Dermis blood vessel endothelial cell (primary cell): ENCODE measurements at places on chromosomes 16 and 17. TPM values are rescaled to one million over a fixed set of nuclear protein-coding genes. Genes with fewer than 3 reads are reported as not detected.

The SPNS3 gene
- 0.23 and 0.34 TPM in 2 replicates for total RNA-seq

The CACNA1H gene
- 0.05 and 0.17 TPM in 2 replicates for total RNA-seq

The TGFB1I1 gene
- 37.4 and 51.2 TPM in 2 replicates for total RNA-seq

The LRRC46 gene
- total RNA-seq, result 0.05 TPM in 1 of 2 replicates, not detected in the other

The PIRT gene
- not detected in 2 replicates for total RNA-seq

The TXNDC11 gene
- 30.5 and 47.5 TPM in 2 replicates for total RNA-seq

The HNF1B gene
- total RNA-seq, result 0.05 and 0.34 TPM in 2 replicates

- no peak for DNase-seq
Measured at GRCh38 chr17:68106085-68106484, 70.5 kb downstream of the KPNA2 start.

- no peak for DNase-seq
Measured at GRCh38 chr16:85362443-85362842, 250.2 kb upstream of the CIBAR2 start.

GRCh38 chr17:57032343-57032742 is 52.7 kb upstream of the AKAP1 start:
- no peak for DNase-seq

DNA sequence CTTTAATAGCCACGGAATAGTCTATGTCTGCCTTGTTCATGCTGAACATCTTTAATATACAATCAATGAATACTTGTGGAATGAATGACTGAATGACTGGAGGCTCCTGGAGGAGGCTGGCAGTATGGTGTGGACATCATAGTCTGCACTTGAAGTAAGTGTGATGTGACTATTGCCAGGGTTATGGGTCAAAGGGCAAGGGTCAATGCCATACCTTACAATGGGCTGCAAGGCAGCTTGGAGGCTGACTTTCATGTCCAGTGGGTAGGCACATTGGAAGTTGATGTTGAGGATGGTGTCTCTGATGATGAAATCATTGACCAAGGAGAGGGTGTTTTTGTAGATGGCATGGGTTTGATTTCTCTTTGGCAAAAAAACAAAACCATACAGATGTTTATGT is 7.9 kb downstream of the GP2 start:
- no peak for DNase-seq

- DNase-seq, result peak; percentile 12
Measured at GRCh38 chr17:79574108-79574507, 36.7 kb downstream of the RBFOX3 start.

DNA sequence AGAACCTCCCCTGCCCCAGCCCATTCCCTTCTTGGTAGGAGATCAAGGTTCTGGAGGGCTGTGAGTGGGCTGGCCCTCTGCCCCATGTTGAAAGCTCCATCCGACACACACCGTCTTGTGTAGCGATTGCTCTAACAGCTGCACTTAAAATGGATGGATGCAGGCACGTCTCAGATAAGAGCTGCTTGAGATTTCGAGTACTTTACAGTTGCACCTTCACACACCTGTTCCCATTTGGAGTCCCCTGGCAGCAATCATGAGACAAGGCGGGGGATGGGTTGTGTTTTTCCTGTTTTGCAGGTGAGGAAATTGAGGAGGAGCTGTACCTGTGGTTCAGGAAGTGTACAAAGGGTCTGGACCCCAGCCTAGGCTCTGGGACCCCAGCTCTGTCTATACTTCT is 25.6 kb upstream of the TAC4 start:
- DNase-seq, result no peak

DNA sequence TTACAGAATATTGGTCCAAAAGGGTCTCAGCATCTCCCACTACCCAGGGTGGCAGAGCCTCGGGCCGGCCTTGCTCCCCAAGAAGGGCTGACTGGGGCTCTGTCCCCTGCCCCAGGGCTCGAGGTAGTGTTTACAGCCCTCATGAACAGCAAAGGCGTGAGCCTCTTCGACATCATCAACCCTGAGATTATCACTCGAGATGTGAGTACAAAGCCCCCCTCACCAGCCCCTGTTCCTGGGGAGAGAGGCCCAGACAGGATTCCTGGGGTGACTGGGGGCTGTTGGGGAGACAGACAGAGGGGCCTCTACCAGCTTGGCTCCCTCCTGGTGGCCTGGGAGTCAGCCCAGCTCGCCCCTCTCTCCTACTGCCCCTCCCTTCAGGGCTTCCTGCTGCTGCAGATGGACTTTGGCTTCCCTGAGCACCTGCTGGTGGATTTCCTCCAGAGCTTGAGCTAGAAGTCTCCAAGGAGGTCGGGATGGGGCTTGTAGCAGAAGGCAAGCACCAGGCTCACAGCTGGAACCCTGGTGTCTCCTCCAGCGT is 6.1 kb upstream of the NLRC5 start:
- DNase-seq, result no peak

DNA sequence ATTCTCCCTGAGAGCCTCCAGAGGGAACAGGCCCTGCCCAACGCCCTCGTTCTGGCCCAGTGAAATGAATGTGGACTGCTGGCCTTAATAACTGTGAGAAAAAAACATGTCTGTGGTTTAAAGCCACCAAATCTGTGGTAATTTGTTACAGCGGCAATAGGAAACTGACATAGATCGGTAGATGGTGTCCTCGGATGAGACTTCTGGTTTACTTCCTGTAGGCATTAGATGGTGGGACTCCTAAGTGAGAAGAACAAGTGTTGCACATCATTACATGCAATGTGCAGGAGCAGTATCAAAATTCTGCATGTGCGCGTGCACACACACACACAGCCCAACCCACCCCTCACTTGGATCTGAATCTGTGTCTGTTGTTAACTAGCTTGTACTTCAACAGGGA is 42.0 kb downstream of the CDK5R1 start:
- DNase-seq, result no peak

DNA sequence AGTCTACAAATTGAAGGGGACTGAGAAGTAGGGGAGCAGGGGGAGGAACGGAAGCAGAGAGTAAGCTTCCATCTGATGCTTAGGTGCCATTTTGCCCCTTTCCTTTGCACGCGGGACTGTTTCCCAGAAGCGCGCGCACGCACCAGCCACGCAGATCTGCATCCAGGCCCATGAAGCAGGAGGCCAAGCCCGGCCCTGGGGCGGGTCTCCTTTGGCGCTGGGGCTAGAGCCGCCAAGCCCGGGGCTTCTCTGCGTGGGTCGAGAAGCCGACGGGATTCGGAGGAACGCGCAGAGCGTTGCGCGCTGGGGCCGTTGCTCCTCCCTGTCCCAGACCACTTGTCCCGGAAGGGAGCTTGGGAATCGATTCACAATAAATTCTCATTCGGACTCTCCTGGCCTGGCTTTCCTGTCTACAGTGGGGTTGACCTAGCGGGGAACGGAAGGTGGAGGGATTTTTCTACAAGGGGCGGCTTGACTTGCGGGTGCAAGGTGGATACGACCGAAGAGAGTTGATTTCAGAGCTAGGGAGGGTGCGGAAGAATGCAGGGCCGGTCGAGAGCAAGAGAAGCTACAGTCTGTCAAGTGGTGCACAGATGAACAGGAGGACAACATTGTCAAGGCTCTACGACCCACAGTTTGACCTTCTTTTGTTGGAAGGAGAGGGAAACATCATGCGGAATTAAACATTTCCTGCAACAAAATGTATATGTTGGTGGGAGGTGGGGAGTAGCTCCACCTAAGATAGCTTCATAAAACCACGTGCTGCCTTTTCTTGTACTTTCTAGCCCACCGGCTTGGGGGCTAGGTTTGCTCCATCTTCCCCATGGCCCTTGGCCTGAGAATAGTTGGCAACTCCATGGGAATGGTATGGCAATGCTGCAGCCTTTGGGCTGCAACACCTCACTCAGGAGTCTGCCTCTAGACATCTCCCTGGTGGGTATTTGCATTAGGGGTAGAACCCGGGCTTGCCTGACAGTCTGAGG is 4.5 kb downstream of the HOXB9 start:
- no peak for DNase-seq

DNA sequence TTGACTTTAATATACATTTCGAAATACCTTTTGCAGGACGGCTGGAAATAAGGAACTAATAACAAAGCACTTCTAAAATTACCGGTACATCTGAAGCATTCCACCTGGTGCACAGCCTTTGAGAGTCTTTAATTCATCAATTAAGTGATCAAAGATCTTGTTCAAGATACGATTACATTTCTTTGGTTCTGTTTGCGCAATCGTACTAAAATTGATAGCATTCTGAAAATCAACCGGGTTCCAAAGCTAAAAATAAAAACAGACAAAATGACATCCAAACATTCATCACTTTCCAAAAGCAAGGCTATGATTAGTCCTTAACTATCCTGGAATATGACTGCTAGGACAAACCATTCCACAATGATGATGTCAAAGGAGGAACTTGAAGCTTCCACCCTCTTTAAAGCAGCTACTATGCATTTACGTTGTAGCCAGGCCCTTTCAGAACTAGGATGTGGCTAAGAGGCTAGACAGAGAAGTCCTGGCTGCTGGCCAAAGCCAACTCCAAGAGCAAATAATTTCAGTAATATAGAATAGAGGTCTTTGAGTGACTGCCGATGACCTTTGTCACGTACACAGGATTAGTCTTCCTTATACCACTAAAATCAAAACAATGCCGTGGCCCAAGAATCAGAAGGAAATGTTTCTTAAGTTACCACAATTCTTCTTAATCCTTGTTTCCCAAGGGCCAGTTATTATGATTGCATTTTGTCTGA is 299.8 kb upstream of the PSMD7 start:
- DNase-seq, result no peak

DNA sequence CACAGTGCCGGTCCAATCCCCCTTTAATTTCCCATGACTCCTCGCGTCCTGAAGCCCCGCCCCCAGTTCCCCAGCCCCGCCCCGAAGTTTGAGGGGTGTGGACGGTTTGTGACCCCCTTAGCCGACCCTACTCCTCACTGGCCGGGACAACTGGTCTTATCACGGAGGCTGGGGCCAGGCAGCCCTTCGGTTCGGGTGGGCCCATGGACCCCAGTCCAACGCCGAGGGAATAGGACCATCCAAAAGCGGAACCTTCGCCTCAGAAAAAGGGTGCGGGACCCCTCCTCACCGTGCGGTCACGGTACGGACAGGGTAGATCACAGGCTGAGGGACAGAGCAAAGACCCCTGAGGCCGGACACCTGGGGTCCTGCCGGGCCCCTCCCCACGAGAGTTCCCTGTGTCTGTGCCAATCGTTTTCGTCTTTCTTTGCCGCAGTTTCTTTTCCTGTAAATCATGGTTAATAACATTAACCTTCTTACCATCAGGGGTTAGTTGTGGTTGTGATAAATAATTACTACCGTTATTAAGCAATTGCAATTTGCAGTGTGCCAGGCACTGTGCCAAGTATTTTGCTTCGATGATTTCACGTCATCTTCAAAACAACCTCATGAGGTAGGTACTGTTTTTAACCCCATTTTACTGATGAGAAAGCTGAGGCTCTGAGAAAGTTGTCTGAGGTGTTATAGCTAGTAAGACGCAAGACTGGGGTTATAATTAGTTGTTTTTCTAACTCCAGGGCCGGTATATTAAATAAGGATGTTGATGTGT is 543 bp downstream of the TMUB2 start:
- DNase-seq, result peak; percentile 48

- no peak for DNase-seq
Measured at GRCh38 chr16:10097271-10097670, 85.0 kb downstream of the GRIN2A start.
